ENCODE measurements at places on chromosomes 11 and 22. TPM values are rescaled to one million over a fixed set of nuclear protein-coding genes. Genes with fewer than 3 reads are reported as not detected.

RIC3 gene
- total RNA-seq: not detected

DNA sequence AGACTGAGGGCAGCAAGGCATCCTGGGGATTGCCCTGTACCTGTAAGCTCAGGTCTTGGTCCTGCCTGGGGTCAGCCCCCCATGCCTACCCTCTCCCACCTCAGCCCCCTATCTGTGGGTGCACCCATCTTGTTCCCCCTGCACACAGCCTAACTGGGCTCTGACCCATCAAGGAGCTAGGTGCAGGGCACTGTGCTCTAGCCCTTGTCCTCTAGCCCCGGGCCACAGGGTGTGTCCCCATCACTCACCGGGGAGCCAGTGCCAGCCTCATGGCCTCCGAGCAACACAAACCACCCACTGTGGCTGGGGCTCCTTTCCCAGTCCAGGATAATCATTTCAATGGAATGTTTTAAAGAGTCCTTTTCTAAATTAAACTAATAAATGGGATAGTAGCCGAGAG, 293.9 kb upstream of the PLET1 start:
- H3K4me1 ChIP-seq: no peaks in the 10 kb centered on the region
- H3K27me3 ChIP-seq: no peaks in the 10 kb centered on the region
- peak; percentile 63 for DNase-seq
- H3K4me3 ChIP-seq: no peak overlapping the region
- H3K36me3 ChIP-seq: no peaks in the 10 kb centered on the region

DNA sequence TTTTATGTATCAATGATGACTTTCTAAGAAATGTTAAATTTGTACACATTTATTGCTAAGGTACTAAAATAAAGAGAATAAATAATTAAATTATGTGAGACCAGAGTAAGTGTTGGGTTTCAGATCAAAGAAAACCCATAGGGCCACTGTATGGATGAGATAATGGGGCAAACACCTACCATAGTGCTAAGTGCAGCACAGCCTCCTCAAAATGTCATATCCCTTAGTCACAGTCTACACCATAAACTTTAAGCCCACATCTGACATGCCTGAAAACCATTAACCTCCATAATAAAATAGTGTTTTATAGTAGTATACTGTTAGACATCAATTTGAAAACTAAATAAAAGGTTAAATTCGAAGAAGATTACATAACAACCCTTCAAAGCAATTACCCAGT, 37.5 kb downstream of the SESN3 start:
- no peak for DNase-seq
- H3K4me1 ChIP-seq: no peaks in the 10 kb centered on the region
- H3K27ac ChIP-seq: no peak overlapping the region
- no peak overlapping the region for H3K4me3 ChIP-seq

- H3K4me1 ChIP-seq: no peaks in the 10 kb centered on the region
- peak; percentile 81 for DNase-seq
- H3K36me3 ChIP-seq: no peaks in the 10 kb centered on the region
Measured at GRCh38 chr22:17501679-17502285, 61.5 kb upstream of the SLC25A18 start.

OR51E2 gene
- not detected for total RNA-seq

- H3K4me3 ChIP-seq: no peak overlapping the region
- H3K27ac ChIP-seq: peak overlapping the region; percentile 53
- H3K36me3 ChIP-seq: peaks cover 10% of the 10 kb centered on the region
- peaks cover 29% of the 10 kb centered on the region for H3K4me1 ChIP-seq
Measured at GRCh38 chr11:122668562-122669090, 13.1 kb downstream of the UBASH3B start.

GRCh38 chr22:24185001-24185500, 3.8 kb downstream of the SUSD2 start:
- H3K4me3 ChIP-seq: no peak overlapping the region
- H3K4me1 ChIP-seq: peaks cover 9% of the 10 kb centered on the region
- no peaks in the 10 kb centered on the region for H3K36me3 ChIP-seq
- peak; percentile 72 for DNase-seq
- no peak overlapping the region for H3K27ac ChIP-seq
- H3K27me3 ChIP-seq: no peaks in the 10 kb centered on the region

DNA sequence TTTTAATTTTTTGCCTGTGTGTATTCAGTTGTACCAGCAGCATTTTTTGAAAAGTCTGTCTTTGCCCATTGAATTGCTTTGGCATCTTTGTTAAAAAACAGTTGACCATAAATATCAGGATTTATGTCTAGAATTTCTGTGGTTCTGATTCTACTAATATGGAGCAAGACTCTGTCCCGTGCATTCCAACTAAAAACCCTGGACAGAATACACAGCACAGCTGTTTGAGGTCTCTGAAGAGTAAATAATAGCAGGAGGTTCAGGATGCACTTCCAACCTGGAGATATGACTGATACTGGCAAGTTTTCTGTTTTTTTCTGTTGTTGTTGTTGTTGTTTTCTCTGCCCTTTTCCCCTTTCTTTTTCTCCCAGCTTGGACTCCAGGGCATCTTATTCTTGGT, 141.9 kb downstream of the TMEM135 start:
- DNase-seq: no peak
- H3K4me3 ChIP-seq: no peak overlapping the region
- H3K27ac ChIP-seq: no peak overlapping the region
- no peaks in the 10 kb centered on the region for H3K27me3 ChIP-seq
- H3K4me1 ChIP-seq: peaks cover 5% of the 10 kb centered on the region

FOSL1 gene
- total RNA-seq: 13.0 TPM

GRCh38 chr11:6812390-6813005, 13.0 kb upstream of the OR6A2 start:
- no peak overlapping the region for H3K4me3 ChIP-seq
- H3K36me3 ChIP-seq: no peaks in the 10 kb centered on the region
- DNase-seq: peak; percentile 68
- no peaks in the 10 kb centered on the region for H3K4me1 ChIP-seq
- H3K27me3 ChIP-seq: no peaks in the 10 kb centered on the region
- no peak overlapping the region for H3K27ac ChIP-seq

UCP3 gene
- total RNA-seq: 0.59 TPM

- H3K4me3 ChIP-seq: no peak overlapping the region
- H3K27me3 ChIP-seq: peaks cover 30% of the 10 kb centered on the region
- H3K4me1 ChIP-seq: no peaks in the 10 kb centered on the region
- no peaks in the 10 kb centered on the region for H3K36me3 ChIP-seq
- no peak for DNase-seq
Measured at GRCh38 chr11:126060757-126061171, 1.9 kb downstream of the CDON start.

SHISAL1 gene
- 52.5 TPM for total RNA-seq

- no peak for DNase-seq
- H3K27me3 ChIP-seq: no peaks in the 10 kb centered on the region
- no peaks in the 10 kb centered on the region for H3K4me1 ChIP-seq
- no peaks in the 10 kb centered on the region for H3K36me3 ChIP-seq
- no peak overlapping the region for H3K4me3 ChIP-seq
Measured at GRCh38 chr11:55956521-55956920, 13.2 kb downstream of the OR10AG1 start.

GRCh38 chr11:69874984-69875624, 55.9 kb upstream of the FGF3 start:
- peaks cover 38% of the 10 kb centered on the region for H3K27me3 ChIP-seq
- H3K36me3 ChIP-seq: no peaks in the 10 kb centered on the region
- H3K27ac ChIP-seq: no peak overlapping the region
- H3K4me1 ChIP-seq: no peaks in the 10 kb centered on the region

DNA sequence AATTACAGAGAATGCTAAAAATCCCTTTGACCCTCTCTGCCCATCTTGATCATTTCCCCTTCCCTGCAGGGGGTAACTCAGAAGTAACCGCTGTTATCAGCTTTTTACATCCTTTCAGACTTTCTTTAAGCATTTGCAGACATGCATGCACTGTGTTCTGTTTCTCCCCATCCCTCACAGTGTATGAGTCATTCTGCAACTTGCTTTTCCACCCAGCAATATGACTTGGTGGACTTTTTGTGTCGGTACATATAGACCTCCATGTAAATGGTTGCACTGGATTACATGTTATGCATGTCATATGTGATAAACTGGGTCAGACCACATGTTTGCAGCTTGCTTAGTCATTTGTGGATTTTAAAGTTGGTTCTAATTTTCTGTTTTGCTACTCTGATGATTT, 87.7 kb upstream of the NECTIN1 start:
- no peaks in the 10 kb centered on the region for H3K4me1 ChIP-seq
- H3K27me3 ChIP-seq: peaks cover 5% of the 10 kb centered on the region
- H3K27ac ChIP-seq: no peak overlapping the region
- no peak for DNase-seq

GRCh38 chr22:49825944-49826602, 1.6 kb downstream of the BRD1 start:
- peak overlapping the region; percentile 92 for H3K27ac ChIP-seq
- peaks cover 17% of the 10 kb centered on the region for H3K4me1 ChIP-seq
- DNase-seq: peak; percentile 82
- H3K27me3 ChIP-seq: no peaks in the 10 kb centered on the region
- peaks cover 27% of the 10 kb centered on the region for H3K36me3 ChIP-seq

- DNase-seq: no peak
- H3K4me3 ChIP-seq: no peak overlapping the region
- no peaks in the 10 kb centered on the region for H3K27me3 ChIP-seq
- no peak overlapping the region for H3K27ac ChIP-seq
Measured at GRCh38 chr22:19097518-19097917, 24.7 kb downstream of the DGCR2 start.

DNA sequence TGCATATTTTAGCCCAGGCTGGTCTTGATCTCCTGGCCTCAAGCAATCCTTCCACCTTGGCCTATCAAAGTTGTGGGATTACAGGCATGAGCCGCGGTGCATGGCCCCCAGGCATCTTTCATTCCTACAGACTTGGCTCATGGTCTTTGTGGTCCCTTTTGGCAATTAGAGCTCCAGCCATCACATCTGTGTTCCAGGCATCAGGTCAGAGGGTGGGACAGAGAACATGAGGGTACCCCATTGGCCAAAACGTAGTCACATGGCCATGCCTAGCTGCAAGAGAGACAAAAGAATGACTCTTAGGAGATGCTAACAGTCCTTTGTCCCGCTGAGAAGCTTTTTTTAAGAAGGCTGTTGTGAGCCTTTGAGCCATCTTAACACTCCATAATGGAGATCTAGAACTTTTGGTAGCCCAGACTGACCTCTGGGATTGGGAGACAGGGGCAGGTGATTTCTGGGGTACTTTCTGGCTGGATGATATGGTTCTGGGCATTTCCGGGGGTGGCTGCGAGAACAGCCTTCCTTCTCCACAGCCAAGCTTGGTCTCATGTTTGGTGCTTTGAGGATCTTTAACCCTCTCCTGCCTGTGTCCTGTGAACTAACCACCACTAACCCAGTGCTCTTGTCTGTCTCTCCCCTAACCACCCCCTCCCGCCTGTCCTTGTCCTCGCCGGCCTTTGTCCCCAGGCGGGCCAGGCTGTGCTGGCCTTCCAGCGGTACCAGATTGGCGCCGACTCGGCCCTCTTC, 18.4 kb upstream of the TAB1 start:
- no peak overlapping the region for H3K27ac ChIP-seq
- DNase-seq: peak; percentile 60
- H3K4me3 ChIP-seq: no peak overlapping the region
- no peaks in the 10 kb centered on the region for H3K36me3 ChIP-seq

OR5A1 gene
- total RNA-seq: not detected

- no peaks in the 10 kb centered on the region for H3K4me1 ChIP-seq
- no peak overlapping the region for H3K4me3 ChIP-seq
- no peaks in the 10 kb centered on the region for H3K36me3 ChIP-seq
- H3K27ac ChIP-seq: no peak overlapping the region
Measured at GRCh38 chr11:104682206-104682605, 216.1 kb downstream of the CASP12 start.

DNA sequence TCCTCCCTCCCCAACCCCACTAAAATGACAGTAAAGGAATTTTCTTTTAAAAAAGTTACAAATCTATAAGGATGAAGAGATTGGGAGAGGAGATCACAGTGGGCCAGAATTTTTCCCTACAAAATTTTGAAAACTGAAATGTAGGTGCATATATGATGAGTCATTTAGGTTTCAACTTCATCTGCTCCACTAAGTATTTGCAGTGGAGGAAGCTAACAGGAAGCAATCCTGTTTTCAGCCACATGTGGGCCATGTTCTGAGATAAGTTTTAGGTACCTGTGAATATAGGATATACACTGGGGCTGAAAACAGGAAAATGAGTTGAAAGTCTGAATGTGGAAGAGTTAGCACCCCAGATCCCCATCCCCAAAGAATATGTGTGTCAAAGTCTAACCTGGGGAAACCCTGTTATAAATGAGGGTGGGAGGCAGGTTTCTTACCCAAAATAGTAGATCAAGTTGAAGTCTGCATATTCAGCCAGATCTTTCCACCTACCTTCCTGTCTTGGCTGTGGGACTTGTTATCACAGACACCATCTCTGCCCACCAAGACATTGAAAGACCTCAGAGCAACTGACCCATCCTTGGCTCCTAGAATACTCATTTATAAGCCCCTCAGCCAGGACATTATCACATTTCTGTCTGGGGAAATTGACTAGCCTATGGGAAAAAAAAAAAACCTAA, 87.3 kb downstream of the PACS1 start:
- no peaks in the 10 kb centered on the region for H3K27me3 ChIP-seq
- no peaks in the 10 kb centered on the region for H3K4me1 ChIP-seq
- H3K36me3 ChIP-seq: peaks cover 2% of the 10 kb centered on the region
- no peak overlapping the region for H3K27ac ChIP-seq
- H3K4me3 ChIP-seq: no peak overlapping the region

GRCh38 chr22:29940526-29940925, 57.6 kb downstream of the MTMR3 start:
- H3K4me1 ChIP-seq: peaks cover 5% of the 10 kb centered on the region
- DNase-seq: no peak
- no peaks in the 10 kb centered on the region for H3K36me3 ChIP-seq
- H3K27me3 ChIP-seq: no peaks in the 10 kb centered on the region
- no peak overlapping the region for H3K27ac ChIP-seq
- no peak overlapping the region for H3K4me3 ChIP-seq

- peak; percentile 97 for DNase-seq
- H3K27me3 ChIP-seq: no peaks in the 10 kb centered on the region
- H3K36me3 ChIP-seq: peaks cover 4% of the 10 kb centered on the region
- H3K4me3 ChIP-seq: no peak overlapping the region
Measured at GRCh38 chr11:61893981-61894380, 2.6 kb upstream of the FADS3 start.

WDR74 gene
- total RNA-seq: 34.0 TPM

SCO2 gene
- 5.1 TPM for total RNA-seq

GRCh38 chr11:131481303-131481702, 110.9 kb downstream of the NTM start:
- H3K36me3 ChIP-seq: no peaks in the 10 kb centered on the region
- H3K4me3 ChIP-seq: no peak overlapping the region
- H3K4me1 ChIP-seq: no peaks in the 10 kb centered on the region
- no peak overlapping the region for H3K27ac ChIP-seq
- no peaks in the 10 kb centered on the region for H3K27me3 ChIP-seq

RTN4RL2 gene
- 0.29 TPM for total RNA-seq

All from osteoblast (primary cell).